GM04504 (cell line): ENCODE measurements at places on chromosomes 3 and 15.

DNA sequence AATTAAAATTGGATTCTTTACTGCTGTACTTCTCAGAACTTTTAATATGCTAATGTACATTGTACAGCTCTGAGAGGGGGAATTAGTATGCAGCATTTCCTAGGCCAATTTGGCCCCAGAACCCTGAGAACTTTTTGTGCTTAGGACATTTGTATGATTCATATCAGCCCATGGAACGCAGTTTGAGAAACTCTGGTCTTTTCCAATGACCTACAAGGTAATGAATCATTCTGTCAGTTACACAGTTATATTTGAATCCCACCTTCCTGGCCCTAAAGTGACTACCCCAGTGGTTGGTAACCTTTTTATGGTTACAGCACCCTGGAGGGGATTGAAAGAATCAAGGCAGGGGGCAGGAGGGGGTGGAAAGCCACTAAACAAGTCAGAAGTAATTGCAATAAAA lies 25.6 kb upstream of the KBTBD12 start:
- no peak for DNase-seq

DNA sequence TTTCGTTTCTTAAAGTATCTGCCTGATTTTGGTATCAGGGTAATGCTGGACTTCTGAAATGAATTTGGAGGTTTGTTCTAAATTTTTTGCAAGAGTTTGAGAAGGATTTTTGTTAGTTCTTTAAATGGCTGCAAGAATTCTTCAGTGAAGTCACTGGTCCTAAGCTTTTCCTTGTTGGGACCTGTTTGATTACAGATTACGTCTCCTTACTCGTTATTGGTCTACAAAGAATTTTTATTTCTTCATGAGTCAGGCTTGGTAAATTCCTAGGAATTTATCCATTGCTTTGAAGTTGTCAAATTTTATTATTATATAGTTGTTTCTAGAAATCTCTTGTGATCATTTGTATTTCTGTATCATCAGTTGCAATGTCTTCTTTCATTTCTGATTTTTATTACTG lies 196.0 kb downstream of the DPH6 start:
- DNase-seq = no peak

DNA sequence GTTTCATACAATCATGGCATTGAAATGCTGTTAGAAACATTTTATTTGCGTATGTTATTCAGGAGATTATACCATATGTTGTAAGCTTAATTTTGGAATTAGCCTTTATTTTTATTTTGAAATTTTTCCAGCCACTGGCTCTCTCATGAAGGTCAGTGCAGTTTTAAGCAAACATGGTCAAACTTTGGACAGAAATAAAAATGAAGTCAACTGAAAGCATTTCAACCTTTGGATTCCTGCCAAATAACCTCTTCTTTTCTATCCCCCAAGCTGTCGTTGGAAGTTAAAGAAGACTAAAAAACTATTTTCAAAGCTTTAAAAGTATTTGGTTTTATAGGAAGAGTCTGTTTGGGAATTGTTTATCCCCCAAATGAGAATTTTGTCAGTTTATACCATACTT lies 846.6 kb downstream of the MCTP2 start:
- DNase-seq = no peak

- no peak for DNase-seq
These were observed 413.6 kb downstream of the ROBO1 start for GRCh38 chr3:79354179-79354688.

- DNase-seq = no peak
These were observed 205.0 kb upstream of the ADAMTS9 start for GRCh38 chr3:64892671-64893309.

GRCh38 chr15:38226608-38227266 lies 25.9 kb upstream of the SPRED1 start:
- DNase-seq = peak; percentile 67

- no peak for DNase-seq
These were observed 14.2 kb downstream of the MEIS2 start for GRCh38 chr15:37086120-37086519.

DNA sequence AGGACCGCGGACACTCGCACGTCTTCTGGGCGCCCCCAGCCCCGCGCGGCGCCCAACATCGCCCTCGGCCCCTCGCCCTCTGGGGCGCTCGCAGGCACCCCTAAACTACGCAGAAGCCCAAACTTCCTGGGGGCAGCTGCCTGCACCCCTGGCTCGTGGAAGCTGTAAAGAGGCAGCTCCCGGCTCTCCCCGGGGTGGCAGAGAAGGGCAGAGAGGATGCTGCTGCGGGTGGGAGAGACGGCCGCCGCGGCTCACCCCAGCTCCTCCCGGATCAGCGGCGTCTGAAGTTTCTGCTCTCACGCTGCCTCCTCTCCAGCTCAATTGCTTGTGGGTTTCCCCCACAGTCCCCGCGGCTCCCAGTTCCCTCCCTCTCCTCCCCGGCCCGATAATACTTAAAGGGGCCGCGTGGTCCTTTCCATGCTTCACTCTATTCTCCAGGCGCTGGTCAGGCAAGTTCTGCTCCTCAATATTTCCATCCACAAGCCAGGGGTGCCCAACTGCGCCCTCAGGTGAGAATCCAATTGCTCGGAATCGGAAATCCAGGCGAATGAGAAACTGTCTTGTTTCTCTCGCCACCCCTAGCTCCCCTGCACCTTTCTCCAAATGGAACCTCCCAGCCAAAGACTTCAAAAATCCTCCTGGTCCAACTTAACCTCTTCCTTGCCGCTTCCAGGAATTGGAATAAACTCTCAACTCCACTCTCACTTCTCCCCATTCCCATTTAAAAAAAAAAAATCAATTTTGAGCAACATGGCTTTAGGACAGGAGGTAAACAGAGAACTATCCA lies 748.5 kb downstream of the ROBO1 start:
- DNase-seq = peak; percentile 81

DNA sequence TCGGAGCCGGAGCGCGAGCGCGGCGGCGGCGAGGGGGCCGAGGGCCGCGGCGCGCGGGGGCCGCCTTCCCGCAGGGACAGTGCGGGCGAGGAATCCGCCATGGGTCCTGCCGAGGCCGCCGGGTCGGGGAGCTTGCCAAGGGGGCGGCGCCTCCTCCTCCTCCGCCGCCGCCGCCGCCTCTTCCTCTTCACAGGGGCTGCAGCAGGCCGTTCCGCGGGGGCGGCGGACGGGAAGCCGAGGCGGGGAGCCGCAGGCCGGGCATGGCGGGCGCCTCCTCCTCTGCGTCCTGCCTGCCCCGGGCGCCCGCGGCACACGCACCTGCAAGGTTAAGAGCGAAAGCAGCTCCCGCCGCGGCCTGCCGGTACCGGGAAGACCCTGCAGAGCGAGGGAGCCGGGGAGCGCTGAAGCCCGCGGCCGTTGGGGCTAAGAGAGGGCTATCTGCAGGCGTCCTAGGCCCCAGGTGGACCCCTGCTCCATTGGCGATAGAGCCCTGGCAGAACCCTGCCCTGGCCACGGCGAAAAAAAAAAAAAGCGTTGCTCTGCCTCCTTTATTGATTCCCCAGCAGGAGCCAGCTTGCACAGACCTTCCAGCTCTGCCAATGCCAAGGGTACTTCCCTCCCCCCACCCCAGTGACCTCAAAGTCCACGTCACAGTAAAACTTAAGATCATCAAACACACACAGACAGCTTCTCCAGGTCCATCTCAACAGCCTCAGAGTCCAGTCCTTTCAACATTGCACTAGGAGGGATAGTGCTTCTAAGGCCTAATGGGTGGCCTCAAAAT lies at the start of gene LYSMD2:
LYSMD2 (minus strand) TSS at position 134 of the 784 bp plus-strand sequence; CDS start at position 101, 33 bp downstream.
- no peak for DNase-seq

DNA sequence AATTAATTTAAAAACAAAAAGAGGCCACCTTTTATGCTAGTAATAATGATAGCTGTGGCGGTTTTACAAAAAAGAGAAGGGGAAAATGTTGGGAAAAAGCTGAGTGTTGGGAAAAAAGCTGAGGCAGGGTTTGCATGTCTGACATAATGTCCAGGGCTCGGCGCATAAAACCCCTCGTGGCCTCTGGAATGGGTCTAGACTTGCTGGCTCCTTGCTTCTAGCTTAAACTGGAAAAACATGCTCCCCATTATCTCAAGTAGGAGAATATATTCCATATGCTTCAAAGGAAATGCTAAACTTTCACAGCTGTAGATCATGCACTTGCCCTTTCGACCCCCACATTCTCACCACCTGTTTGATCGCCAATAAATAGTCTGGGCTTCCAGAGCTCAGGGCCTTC lies 53.0 kb downstream of the CYP19A1 start:
- no peak for DNase-seq

DNA sequence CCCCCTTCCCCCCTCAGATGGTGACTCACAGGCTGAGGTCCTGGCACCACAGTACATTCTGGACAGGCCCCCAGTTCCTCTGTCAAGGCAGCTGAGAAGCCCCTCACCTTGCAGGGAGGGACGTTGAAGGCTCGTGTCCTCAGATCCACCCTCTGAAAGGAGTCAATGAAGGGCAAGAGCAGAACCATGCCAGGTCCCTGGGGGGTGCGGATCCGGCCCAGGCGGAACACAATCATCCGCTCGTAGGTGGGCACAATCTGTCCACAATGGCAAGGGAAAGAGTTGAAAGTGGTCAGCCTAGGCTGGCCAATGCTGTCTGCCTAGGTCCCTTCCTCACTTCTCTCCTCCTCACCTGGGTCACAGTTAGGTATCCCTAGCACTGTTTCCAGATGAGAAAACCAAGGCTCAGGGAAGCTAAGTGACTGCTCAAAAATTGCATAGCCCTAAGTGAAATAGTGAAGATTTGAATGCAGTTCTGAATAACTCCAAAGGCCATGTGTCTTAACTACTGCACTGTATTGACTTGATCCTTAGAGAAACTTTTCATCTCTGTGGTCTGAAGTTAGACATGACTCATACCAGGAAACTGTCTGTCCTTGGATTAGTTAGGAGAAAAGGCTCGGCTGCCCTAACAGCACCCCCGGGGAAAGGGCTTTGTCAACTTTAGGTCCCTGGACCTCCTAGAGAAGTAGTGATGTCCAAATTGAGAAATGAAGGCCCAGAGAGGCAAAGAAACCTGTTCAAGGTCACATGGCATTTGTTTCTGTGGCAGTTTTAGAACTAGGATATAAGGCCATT lies 2.9 kb downstream of the STOML1 start:
- DNase-seq = peak; percentile 52

GRCh38 chr3:43180027-43180426 lies 74.1 kb upstream of the POMGNT2 start:
- no peak for DNase-seq

DNA sequence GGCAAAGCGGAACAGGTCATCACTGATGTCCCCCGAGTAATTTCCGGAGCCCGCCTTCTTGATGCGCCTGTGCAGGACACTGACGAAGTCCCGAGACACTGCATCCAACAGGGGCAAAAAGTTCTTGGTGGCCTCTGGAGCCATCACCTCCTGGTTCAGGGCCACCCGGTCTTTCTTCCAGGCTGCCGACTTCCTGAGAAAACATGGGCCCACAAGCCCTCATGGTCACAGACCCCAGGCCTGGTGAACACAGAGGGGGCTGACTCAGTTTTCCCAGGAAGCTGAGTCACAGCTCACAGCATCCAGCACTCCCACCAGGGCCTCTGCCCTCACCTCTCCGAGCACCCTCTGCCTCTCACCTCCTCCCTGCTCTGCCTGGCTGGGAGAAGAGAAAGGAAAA lies 22.4 kb downstream of the CYP11A1 start:
- DNase-seq = no peak

DNA sequence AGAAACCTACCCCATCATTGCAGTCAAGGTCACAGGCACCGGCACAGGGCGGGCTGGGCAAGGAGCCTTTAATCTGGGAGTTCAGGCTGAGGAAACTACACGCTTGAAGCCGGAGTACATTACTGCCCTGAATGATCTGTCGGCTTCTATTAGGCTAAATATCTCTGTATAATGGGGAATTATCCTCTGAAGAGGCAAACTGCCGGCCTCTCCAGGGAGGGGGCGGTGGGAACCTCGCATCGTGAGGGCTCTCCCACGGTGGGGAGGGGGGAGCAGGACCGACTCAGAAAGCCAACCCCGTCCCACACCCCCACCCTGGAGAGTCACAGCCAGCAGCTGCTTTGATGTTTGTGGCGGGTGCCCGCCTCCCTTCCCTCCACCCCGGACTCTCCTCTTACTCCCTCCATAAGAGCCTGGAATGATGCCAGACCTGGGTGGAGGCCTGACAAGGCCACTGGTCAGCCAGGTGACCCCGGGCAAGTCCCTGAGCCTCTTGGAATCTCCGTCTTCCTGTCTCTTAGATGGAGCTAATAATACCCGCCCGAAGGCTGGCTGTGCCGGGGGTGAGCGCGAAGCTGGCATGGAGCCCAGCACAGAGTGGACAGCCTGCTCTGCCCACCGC lies 63.4 kb upstream of the LINGO1 start:
- no peak for DNase-seq

- DNase-seq = no peak
These were observed 125.8 kb downstream of the ERC2 start for GRCh38 chr3:56342475-56342874.

GRCh38 chr15:78417754-78418630 lies 20.0 kb upstream of the IREB2 start:
- no peak for DNase-seq

GRCh38 chr3:22450786-22451400 lies 699.9 kb upstream of the ZNF385D start:
- DNase-seq = no peak
